Right renal pelvis (tissue), 4 donors: ENCODE measurements at places on chromosomes 13 and 19. TPM values are rescaled to one million over a fixed set of nuclear protein-coding genes. Genes with fewer than 3 reads are reported as not detected.

KLK14 gene
- polyA plus RNA-seq: 0.27 TPM

ANGPTL4 gene
- polyA plus RNA-seq: 5.0 TPM

DNA sequence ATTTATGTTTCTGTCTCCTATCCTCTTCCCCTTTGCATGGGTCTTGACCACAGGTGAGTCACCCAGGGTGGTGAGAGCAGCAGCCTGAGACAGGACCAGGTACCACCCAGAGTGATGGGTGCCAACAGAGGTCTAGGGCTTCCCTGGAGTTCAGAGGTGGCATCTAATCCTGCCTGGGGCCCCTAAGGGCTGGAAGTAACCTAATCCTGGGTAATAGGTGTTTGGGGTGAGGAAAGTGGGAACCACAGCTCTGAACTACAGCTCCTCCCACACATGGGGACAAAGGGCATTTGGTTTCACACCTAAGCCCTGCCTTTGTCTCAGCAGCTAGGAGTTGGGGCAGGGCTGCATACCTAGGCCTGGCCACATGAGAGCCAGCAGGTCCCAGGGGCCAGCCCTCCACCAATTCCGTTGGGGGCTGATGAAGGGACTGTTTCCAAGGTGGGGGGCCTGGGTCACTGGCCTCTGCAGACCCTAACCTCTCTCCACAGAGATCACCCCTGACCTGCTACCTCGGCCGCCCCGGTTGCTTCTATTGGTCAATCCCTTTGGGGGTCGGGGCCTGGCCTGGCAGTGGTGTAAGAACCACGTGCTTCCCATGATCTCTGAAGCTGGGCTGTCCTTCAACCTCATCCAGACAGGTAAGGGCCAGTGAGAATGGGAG lies 8.0 kb downstream of the SPHK2 start:
- DNase-seq: no peak

GRCh38 chr13:32720026-32720425 lies 133.8 kb downstream of the PDS5B start:
- no peak for DNase-seq

GRCh38 chr13:50608370-50608769 lies 235.1 kb downstream of the DLEU7 start:
- DNase-seq: no peak

GRCh38 chr19:31214086-31214485 lies 135.2 kb downstream of the TSHZ3 start:
- DNase-seq: no peak
